ENCODE measurements at places on chromosomes 5 and 9.

DNA sequence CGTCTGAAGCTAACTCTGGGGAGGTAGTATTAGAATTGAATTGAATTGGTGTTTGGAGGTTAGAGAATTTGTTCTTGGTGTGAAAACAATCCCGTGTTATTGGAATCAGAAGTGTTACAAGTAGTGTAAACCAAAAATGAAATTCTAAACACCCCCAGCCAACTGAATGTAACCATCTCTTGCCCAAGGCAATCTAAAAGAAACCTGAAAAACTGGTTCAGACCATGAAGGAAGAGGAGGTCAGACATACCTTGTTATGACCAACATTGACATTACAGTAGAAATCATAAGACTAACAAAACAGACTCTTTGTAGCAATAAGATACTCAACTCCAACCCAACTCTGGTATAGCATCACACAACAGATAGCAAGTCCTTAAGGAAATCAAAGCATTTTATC is 159.0 kb downstream of the TUSC1 start:
- DNase-seq, result no peak

- no peak for DNase-seq
Measured at GRCh38 chr5:131812371-131813160, 15.7 kb upstream of the FNIP1 start.

DNA sequence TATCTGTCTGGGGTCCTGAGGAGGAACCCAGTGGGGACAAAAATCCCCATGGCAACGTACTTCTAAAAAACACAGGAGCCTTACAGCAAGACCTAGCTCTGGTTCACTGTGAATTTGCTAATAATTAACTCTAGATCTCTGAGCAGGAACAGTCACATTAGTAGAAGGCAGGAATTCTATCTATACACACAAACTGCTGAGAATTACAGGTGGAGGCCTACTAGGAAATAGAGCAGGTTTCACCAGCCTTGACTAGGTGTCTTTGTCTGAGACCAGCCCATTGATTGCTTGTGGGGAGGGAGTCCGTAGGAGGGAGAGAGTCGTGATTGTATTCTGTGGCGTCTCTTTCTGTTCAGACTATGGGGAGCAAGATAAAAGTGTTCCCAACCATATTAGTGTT is 44.8 kb downstream of the PRLR start:
- no peak for DNase-seq

DNA sequence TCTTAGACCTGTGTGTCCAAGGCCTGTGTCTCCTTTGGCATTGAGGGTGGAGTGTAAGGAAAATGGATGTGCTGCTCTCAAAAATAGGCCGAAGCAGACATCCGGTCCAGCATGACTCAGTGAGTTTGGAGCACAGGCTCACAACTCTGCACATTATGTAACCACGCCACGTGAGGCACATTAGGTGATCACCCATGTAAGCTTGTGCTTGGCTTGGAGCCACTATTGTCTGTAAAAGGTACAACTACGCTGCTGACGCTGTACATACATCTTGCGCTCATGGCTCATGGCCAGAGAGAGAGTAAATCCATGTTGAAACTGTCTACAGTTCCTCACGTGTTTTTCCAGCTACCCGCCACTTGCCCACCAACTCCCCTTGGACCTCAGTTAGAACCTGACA is 177.5 kb downstream of the PDE4D start:
- DNase-seq, result no peak

- DNase-seq, result no peak
Measured at GRCh38 chr5:93967923-93968322, 226.5 kb upstream of the POU5F2 start.

All from DND-41 (cell line).